HFFc6 (cell line): ENCODE measurements at places on chromosomes 5 and 9.

GRCh38 chr5:61686491-61687257 is 354.6 kb downstream of the ZSWIM6 start:
- no peak for DNase-seq

GRCh38 chr9:131880833-131881583 is 141.1 kb upstream of the RAPGEF1 start:
- DNase-seq, result no peak

- DNase-seq, result no peak
Measured at GRCh38 chr9:5841771-5842573, 9.1 kb upstream of the ERMP1 start.

DNA sequence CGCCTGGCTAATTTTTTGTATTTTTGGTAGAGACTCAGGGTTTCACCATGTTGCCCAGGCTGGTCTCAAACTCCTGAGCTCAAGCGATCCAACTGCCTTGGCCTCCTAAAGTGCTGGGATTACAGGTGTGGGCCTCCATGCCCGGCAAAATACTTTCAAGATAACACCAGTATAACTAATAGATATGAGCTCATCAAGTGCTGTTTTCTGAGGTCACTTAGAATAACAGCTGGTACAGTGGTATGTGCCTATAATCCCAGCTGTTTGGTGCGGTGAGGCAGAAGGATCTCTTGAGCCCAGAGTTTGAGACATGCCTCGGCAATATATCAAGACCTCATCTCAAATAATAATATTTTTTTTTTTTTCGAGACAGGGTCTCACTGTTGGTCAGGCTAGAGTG is 30.5 kb upstream of the CREBRF start:
- no peak for DNase-seq

DNA sequence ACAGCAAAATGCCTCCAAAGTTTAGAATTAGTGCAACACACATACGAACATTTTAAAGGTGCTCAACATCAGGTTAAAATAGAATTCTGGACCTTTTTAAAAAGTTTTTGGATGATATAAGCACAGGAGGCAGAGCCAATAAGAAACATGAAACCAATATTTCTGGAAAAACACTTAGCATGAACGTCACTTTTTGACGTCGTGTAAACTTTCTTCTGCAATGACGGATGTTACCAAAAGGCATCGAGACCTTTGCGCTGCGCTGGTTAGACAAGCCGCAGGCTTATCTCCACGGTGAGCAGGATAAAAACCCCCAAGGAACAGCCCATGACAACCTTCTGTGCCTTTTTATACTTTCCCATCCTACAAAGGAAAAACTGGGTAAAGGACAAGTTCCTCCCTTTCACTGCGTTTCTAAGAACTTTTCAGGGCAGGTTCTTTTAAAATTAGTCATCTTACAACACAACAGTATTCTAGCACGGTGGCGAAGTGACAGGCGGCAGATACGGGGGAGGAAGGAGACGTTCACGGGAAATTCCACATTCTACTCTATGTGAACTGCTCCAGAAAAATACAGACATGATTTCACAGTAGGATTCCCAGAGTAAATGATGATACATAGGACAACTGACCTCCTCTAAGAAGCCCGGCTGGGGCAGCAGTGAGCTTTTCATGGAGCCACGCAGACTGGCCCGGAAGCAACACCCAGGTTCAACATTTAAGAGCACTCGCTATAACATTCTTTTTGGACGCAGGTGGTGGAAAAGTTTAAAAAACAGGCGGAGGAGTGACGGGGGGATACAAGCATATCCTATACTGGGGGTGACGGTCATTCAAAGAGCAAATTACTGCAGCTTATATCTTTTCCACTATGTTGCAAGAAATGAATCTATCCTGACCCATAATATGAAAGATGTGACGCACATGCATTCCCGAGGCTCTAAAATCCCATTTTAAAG is 52.4 kb downstream of the USP20 start:
- DNase-seq, result peak; percentile 33

GRCh38 chr9:35748858-35749514 is at the start of the genes GBA2 and RGP1:
Gene GBA2 (minus strand): TSS chr9:35749228. CDS start chr9:35748704, 524 bp downstream.
Gene RGP1 (plus strand): TSS chr9:35749287. CDS start chr9:35749756, 469 bp downstream.
- DNase-seq, result peak; percentile 52

GRCh38 chr5:114581136-114581535 is 219.3 kb downstream of the KCNN2 start:
- no peak for DNase-seq

DNA sequence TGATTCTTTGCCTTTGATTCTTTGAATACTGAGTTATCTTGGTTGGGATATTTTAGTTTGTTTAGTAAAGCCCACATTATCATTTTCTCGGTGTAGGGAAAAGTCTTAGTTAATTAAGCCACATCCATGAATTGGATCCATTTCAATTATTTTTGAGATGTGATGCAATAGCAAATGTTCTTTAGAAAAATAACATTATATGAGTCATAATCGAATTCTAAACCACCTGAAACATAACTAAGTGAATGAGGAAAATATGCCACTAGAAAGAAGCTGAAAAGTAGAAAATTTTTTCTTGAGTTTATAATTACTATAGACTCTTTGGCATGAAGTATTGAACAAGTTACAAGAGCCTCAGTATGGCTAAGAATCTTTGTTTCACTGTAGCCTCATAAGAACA is 17.5 kb upstream of the CCDC192 start:
- no peak for DNase-seq

DNA sequence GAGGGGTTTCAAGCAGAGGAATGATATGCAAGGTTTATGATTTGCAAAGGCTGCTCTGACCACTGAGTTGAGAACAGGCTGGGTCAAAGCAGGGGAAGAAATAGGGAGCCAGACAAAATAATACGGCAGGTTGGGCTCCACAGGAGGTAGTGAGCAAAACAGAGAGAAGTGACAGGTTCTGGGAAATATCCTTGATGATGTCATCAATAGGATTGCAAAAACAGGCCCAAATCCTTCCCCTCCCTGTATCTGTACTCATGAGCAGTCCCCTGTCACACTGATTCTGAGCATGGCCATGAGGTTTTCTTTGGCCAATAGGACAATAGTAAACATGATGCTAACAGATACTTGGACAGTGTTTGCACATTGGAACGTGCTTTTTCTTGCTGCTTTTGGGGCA is 471.8 kb upstream of the BRINP1 start:
- no peak for DNase-seq

DNA sequence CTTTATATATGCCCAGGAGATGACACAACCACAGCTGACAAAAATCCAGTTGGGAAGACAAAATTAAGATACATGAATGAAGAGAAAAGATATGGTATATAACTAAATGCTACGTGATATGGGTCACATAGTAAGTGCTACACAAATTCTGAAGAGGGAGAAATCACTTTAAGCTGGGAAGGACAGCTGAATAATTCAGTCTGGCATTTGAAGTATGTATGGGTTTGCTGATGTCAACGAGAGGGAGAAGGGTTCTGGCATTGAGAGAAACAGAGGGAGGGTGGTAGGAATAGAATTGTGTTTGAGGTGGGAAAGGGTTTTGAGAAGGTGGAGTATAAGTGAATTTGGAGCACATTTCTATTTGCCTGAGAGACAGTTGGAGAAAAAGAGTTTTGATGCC is 6.7 kb upstream of the SLIT3 start:
- no peak for DNase-seq

DNA sequence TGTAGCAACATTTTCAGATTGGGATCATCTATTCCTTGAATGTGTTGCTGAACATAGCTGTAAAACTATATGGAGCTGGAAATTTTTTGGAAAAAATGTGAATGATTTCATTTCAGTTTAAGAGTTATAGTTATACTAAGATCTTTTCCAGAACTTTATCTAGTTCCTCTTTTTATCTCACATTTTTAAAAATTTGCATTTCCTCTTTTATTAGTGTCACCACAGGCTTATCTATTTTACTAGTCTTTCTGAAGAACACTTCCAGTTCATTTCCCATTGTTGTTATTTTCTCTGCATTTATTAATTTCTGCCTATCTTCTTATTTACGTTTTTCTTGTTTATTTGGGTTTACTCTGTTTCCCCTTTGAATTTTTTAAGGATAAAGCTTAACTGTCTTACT is 46.0 kb upstream of the FSTL4 start:
- no peak for DNase-seq

- peak; percentile 72 for DNase-seq
Measured at GRCh38 chr9:123225374-123225813, 43.0 kb downstream of the STRBP start.

DNA sequence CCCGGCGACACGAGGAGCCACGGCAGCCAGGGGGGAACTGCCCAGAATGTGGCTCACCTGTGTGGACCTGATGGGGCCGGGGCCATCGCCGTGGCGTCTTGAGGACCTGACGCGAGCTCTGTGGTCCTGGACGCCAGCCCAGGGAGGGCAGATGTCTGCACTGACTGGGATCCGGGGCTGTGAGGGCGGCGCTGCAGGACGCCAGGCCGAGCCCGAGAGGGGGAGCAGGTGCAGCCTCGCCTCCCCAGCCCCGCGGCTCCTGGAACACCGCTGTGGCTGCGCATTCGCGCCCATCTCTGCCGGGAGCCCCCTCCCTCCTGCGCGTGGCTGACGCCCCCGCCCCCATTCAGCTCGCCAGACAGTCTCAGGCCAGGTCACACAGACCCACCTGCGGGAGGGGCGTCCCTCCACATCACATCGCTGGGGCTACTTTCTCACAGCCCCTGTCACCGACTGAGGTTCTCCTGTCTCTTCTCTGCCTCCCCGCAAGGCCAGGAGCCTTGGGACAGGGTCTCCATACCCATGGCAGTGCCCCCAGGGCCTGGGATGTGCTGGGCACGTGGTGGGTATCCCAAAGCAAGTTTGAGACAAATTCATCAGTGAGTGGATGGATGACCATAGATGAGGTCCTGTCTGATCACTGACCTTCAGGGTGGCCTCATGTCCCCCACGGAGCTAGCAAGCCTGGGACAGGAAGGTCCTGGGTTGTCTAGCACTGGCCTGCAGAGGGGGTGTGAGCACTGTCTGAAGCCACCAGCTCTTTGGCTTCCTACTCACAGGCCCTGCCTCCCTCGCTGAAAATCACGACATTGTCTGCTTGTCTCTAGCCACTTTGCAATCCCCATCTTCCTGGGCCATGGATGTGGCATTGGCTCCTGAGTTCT is 47.3 kb downstream of the RASGEF1C start:
- no peak for DNase-seq

DNA sequence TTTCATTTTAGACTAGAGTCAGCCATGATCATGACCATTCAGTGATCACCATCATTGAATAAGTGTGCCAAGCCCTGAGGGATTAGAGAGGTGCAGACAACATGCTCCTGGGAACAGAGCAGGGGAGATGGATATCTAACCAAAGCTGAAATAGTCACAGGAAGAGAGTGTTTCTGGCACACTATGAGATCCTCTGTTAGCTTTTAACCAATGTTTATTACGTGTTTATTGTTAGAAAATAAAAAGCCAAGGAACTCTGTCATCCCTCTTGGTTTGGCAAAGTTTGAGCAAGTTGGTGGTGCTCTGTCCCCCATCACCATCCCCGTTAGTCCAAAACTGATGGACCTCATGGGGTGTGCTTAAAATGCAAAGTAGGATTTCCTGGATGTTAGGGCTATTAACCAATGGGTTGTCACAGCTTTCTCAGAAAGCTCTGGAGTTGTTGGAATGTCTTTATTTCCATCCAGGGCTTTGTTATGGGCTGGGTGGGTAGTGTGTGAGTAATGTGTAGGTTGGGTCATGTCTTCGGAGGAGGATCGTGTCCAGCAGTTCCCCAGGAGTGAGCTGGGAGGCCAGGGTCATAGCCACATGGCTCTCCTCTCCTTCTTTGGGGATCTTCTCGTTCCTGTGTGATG is 34.9 kb downstream of the SLC28A3 start:
- no peak for DNase-seq
